ENCODE measurements at places on chromosomes 4 and X.

- no peak for DNase-seq
Observed at GRCh38 chrX:56382278-56382677, 150.1 kb downstream of the KLF8 start.

DNA sequence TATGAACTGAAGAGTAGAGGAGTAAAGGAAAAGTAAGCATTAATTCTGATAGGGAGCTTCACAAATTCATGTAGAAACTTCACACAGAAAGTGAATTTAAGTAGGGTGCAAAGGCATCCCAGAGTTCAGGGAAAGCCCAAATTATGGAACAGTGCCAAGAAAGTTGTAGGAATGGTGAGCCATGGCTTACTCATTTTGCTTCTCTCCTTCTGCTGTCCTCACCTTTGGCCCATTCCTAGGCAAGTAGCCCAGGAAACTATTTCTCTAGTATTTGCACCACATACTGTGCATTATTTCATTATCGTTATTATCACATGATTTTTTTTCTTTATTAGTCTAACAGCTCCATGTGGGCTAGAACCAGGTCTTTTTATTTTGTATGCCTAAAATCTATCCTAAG, 34.9 kb upstream of the IL1RAPL1 start:
- no peak for DNase-seq

GRCh38 chr4:182507805-182508204, 264.6 kb downstream of the TENM3 start:
- DNase-seq = no peak

- no peak for DNase-seq
Observed at GRCh38 chrX:25022499-25023325, 6.9 kb upstream of the ARX start.

DNA sequence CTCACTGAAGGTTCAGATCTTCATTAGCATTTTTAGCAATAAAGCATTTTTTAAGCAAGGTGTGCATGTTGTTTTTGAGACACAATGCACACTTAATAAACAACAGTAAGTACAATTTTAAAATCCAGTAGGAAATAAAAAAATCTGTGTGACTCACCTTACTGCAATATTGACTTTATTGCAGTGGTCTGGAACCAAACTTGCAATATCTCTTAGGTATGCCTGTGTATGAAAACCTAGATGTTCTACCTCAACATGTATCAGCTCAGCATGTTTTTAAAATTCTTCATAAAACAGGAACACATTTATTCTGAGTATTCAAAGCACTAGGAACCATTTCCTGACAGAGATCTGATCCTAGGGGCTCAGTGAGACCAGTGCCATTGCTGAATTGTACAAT, 26.7 kb downstream of the NR0B1 start:
- DNase-seq = no peak

DNA sequence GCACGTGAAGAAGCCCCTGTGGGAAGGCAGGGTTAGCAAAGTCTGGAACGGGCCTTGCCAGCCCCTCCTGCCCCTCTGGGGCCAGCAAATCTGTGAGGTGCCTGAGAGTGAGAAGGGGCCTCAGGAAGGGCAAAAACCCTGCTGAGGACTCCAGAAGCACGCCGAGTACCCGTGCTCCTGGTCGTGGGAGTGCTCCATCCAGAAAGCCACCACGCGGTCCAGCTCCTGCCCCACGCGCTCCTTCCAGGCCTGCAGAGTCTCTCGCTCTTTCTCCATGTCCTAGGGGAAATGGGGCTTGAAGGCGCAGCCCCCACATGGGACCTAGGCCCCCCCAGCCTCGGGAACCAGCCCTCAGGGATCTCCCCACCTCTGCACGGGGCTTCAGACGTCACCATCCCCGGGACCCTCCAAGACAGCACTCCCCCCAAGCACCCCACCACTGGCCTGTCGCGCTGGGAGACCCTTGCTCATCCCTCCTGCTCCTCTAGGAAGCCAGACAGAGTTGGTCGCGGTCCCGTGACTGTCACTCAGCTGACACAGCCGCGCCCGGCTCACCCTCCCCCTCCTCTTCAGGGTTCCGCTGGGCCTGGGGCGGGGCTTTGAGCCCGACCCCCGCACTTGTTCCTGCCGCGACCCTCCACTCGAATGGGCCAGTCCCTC, at the start of gene RENBP:
RENBP (minus strand) TSS at position 504 of the 660 bp plus-strand sequence; CDS start at position 471, 33 bp downstream.
- peak; percentile 73 for DNase-seq

DNA sequence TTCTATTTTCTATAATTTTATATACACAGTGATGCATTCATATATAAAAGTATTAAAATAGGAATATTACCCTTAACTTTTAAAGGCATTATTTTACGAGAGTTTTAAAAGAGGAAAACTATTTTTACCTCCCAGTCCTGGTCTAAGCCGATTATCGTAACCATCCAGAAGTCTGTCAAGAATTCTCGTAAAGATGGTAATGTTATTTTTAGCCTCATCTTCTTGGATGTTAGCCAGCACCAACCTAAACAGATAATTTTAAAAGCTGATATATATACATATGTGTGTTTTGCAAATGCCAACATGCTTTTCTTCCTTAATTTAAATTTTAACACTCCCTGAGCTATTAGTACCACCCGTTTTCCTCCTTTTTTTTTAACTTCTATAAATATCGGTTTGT, 4.0 kb downstream of the GABRA2 start:
- DNase-seq = no peak

GRCh38 chr4:143404555-143404954, 67.9 kb downstream of the GAB1 start:
- no peak for DNase-seq

DNA sequence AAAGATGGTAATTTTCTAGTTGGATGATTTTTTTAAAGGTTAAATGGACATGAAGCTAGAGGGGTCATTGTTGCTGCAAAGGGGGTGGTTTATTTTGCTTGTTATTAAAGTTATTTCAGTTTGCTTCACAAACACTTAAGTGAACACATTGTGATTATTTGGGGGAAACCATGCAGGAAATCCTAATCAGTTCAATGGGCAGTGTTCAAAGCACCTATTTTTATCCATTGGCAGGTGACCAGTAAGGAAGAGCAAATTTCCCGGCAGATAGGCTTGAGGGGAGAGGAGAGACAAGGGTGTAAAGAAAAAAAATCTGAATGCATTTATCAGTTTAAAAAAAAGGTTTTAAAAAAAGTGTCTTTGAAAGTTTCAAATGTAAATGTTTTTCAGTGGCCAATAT, 17.6 kb downstream of the GPR174 start:
- DNase-seq = no peak
